ENCODE measurements at places on chromosomes 12 and 14.

GRCh38 chr12:42473561-42473960 is 116.0 kb downstream of the PRICKLE1 start:
- no peak for DNase-seq

DNA sequence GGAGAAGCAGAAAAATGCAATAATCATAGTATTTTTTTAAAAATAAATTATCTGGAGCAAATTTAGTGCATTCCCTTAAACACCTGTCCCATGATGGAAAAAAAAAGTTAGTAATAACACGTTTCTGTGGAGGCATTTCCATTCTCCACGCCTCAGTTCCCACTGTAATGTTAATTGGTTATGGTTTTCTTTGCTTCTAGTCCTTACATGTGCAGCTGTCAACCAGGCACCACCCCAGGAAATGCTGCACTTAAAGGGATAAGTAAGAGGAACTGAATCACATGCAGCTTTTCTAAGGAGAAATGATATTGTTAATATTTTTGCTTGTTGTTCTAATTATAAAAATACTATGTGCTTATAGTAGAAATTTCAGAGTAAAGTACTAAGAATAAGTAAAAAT is 240.3 kb downstream of the ZFP36L1 start:
- DNase-seq: peak; percentile 47

- no peak for DNase-seq
Observed at GRCh38 chr12:128753438-128753837, 70.3 kb downstream of the SLC15A4 start.

GRCh38 chr12:64672925-64673409 is 62.7 kb downstream of the RASSF3 start:
- peak; percentile 75 for DNase-seq

GRCh38 chr12:93173178-93173957 is 204.4 kb upstream of the NUDT4 start:
- peak; percentile 92 for DNase-seq

DNA sequence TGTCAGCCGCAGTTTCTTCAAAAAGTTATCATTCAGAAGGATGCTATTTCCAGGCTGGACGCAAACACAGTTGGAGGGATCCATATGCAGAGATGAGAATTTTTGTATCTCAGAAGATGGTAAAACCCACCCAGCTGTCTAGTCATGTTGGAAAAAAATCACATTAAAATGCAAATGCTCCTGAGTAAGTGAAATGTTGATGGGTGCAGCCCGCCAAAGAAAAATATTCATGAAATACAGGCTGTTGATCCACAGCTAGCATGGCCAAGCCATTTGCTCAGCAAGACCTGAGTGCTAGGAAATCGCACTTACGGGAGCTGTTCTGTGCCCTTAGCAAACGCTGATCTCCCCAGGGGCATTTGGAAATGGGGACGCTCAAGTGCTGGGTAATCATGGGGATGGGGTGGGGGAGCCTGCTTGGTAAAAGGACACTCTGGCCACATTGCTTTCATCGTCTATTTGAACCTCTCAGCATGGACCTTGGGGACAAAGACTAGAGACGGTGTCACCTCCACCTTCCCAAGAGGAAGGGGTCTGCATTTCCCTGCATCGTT is 25.7 kb downstream of the TUNAR start:
- no peak for DNase-seq

GRCh38 chr12:111768159-111768895 is 1.6 kb downstream of the ALDH2 start:
- DNase-seq: peak; percentile 20

DNA sequence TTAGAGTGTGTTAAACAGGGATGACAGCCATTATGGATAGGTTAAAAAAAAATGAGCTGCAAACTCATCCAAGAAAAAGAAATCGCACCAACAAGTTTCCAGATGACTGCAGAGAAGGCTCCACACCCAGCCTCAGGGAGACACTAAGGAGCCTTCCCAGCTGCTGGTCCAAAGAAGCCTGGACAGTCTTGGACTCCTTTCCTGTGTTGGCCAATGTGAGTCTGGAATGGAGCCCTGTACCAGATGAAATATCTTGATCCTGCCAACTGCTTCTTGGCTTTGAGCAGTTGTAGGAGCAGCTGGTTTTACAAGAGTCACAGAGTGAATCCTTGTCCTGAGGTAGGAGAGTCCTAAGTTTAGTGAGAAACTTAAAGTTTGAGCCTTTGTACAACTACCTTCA is 44.5 kb downstream of the SLC38A1 start:
- no peak for DNase-seq

GRCh38 chr14:55593698-55594097 is 13.7 kb downstream of the KTN1 start:
- DNase-seq: no peak

- DNase-seq: no peak
Observed at GRCh38 chr12:69129564-69129963, 109.8 kb upstream of the CPSF6 start.

- no peak for DNase-seq
Observed at GRCh38 chr14:81245771-81246170, 25.0 kb upstream of the GTF2A1 start.

- no peak for DNase-seq
Observed at GRCh38 chr12:101823039-101823438, 7.7 kb downstream of the GNPTAB start.

DNA sequence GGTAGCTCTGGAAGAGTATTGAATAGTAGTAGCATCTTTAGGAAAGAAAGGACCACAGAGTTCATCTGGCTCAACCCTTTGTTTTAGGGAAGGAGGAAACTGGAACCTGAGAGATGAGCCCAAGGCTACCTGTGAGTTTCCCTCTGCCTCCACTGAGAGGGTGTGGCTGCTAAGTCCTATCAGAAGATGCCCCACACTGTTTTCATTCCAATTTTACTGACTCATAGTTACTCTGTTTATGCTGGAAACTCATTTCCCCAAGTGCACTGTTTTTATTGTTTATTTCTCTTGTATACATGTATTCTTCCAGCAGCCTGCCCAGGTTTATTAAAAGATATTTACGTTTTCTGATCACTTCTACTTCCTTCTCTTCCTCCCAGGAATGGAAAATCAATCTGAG is 127.4 kb upstream of the ARHGAP5 start:
- no peak for DNase-seq

DNA sequence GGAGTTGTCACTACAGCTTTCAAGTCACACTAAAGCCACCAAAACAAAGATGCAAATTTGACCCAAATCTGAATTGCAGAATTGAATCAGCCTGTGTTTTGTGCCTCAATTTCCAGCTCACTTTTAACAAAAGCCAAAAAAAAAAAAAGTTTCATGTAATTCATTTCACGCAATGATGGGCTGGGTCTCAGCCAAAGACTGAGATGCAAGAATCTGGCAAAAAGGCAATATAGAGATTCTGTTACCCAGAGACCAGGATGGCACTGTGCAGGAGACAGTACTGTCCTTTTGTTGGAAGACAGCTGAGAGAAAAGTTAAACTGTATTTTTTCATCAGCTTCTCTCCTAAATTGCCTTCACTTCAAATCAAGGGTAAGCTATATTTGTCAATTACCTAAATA is 205.7 kb upstream of the NPAS3 start:
- peak; percentile 3 for DNase-seq

GRCh38 chr12:114681116-114681871 is 2.7 kb downstream of the TBX3 start:
- DNase-seq: no peak

DNA sequence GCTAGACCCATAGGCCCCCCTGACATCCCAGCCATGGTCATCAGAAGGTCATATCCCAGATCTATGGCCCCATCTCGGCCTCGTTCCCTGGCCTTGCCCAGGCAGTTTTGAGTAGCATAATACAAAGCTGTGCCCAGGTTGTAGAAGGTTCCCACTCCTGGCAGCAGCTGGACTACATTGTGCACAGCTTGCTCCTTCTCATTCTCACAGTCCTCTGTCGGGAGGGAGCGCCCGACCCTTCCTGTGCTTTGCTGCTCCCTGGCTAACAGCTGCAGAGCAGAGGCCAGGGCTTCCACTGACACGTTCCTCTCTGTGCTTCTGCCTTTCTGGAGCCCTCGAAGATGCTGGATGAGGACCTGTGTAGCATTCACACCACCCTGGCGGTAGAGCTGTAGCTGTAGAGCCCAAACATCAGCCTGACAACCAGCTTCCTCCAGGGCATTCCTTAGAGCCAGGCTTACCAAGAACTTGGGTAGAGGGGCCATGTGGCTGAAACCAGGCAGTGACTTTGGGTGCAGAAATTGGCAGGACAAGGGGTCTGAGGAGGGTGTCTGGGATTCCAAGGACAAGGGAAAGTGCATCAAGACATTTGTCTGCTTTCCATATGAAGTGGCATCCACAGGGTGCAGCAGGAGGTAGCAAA is 1.0 kb downstream of the APOF start:
- DNase-seq: no peak

GRCh38 chr12:2646341-2646740 is 148.4 kb upstream of the FKBP4 start:
- no peak for DNase-seq

DNA sequence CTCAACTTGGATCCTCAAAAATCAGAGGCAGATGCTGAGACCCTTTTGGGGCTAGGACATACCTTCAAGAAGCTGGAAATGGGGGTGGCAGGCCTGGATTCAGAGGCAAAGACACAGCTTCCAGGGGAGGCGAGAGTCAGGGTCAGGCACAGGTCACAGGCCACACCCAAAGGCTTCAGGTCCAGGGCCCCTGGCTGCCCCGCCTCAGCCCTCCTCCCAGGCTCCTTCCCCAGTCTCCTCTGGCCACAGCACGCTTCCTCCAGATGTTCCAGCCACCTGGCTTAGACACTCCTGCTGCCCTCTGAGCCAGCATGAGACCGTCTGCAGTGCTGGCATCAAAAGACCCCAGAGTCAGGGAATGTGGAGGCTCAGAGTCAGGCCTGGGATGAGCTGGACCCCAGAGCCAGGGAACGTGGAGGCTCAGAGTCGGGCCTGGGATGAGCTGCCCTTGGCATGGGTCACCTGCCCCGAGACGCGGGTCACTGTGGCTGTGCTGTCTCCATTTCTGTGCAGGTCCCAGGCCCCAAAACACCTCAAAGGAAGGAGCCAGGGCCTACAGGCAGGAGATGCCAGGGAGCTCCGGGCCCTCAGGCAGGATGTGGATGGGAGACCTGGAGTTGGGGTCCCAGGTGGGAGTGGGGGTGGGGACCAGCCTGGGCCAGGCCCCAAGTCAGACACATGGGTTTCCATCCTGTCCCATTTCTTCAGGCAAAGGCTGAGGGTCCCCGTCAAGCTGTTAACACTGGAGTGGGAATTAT is 58.9 kb downstream of the DIO3 start:
- no peak for DNase-seq

GRCh38 chr12:111056618-111057521 is 136.5 kb upstream of the MYL2 start:
- no peak for DNase-seq

DNA sequence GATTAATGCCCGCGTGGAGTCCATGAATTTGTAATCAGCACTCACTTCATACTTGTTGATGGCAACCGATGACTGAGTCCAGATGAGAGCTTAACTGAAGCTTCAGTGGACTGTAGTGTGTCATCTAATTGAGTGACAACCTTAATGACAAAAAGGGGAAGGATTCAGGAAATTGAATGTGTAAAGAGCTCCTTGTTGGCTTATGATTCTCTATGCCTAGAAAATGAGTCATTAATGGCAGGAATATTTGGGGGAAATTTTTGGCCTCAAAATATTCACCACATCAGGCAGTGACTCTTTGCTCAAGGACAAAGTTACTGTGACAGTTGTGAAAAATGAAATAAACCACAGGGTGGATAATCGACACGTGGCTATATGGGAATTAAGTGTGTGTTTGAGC is 55.3 kb upstream of the STON2 start:
- DNase-seq: no peak

GRCh38 chr14:63421919-63422318 is 103.2 kb upstream of the GPHB5 start:
- no peak for DNase-seq

GRCh38 chr14:34707722-34708121 is 6.7 kb downstream of the CFL2 start:
- DNase-seq: no peak

DNA sequence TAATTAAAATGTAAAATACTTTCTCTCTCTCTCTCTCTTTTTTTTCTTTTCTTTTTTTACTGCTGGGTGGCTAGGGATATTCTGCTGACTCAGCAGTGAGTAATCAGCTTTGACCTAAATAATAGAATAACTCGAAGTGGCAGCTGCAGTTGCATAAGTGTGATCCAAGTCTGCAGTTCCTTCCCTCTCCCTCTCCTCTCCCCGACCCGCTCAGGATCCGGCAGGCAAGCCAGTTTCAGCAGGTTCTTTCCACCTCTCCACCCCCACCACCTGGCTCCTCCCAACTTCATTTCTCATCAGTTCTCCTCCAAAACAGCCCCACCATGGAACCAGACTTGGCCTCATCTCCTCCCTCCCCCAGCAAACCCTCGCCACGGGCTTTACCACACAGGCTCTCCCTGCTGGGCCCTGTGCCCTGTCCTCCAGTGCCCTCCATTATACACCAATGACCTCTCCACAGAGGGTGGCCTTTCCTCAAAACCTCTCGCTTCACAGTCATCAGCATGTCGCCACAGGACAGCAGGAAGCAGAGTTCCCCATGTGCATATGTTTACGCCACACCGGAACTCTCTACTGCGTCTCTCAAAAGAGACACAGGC is 22.4 kb downstream of the SLC7A8 start:
- no peak for DNase-seq

GRCh38 chr14:58777541-58777979 is 139.8 kb downstream of the DACT1 start:
- no peak for DNase-seq

- no peak for DNase-seq
Observed at GRCh38 chr12:121025442-121026226, 9.3 kb upstream of the C12orf43 start.

DNA sequence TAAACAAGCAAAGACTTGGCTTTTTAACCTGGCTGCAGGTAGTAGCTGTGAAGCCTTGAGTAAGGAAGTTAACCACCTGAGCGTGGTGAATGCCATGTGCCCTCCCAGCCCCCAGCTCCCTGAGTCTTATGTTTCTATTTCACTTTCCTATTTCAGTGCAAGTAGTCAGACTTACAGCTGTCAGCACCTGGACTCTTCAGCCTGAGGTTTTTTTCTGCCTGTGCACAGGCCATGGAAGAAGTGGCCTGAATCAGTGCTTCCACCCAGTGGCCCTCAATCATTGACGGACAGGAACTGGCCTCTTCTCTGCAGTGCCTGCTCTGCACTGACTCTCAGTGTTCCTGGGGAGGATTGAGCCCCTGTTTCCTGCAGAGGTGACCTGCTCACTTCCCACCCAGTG is 796.4 kb downstream of the MED13L start:
- no peak for DNase-seq

DNA sequence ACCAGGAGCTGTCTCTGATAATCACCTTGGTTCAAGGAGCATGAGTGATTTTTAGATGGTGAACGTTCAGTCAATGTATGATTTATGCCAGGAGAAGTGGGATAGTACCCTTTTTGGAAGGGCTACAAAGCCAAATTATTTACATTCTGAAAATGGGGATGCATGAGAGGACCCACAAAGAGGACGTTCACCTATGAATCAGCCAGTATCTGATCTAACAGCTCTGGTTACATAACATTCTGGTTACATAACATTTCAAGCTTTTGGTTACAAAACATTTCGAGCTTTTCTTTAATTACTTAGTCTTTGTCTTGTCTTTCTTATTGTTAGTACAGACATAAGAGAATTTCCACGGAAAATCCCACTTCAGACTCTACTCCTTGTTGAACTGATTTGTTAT is 68.8 kb downstream of the SLCO1A2 start:
- no peak for DNase-seq

- DNase-seq: no peak
Observed at GRCh38 chr14:88297306-88297705, 25.8 kb downstream of the KCNK10 start.
